Myometrial cell (primary cell): ENCODE measurements at places on chromosomes 7 and 10. TPM values are rescaled to one million over a fixed set of nuclear protein-coding genes. Genes with fewer than 3 reads are reported as not detected.

IL6 gene
- 0.53 and 9.5 TPM in 2 replicates for total RNA-seq

LHFPL3 gene
- not detected in 2 replicates for total RNA-seq

NEUROD6 gene
- not detected in 2 replicates for total RNA-seq

AGR3 gene
- not detected in 2 replicates for total RNA-seq

DGKI gene
- total RNA-seq = 0.86 and 0.89 TPM in 2 replicates

OPN1SW gene
- not detected in 2 replicates for total RNA-seq

STAG3 gene
- total RNA-seq = 0.29 and 0.35 TPM in 2 replicates

TMEM236 gene
- total RNA-seq = not detected in 2 replicates

PKD1L1 gene
- total RNA-seq = 0.18 TPM in 1 of 2 replicates, not detected in the other

CFAP46 gene
- 0.53 and 0.86 TPM in 2 replicates for total RNA-seq

TCERG1L gene
- total RNA-seq = not detected in 2 replicates

C10orf53 gene
- total RNA-seq = not detected in 2 replicates

GRM3 gene
- not detected in 2 replicates for total RNA-seq

TFR2 gene
- 0.35 TPM in 1 of 2 replicates, not detected in the other for total RNA-seq

CDC14C gene
- not detected in 2 replicates for total RNA-seq

DPP6 gene
- total RNA-seq = under 0.01 TPM in 1 of 2 replicates, not detected in the other

SOSTDC1 gene
- 0.29 TPM in 1 of 2 replicates, not detected in the other for total RNA-seq

ZNF853 gene
- under 0.01 and 0.58 TPM in 2 replicates for total RNA-seq

PKD2L1 gene
- not detected in 2 replicates for total RNA-seq

FAM221A gene
- total RNA-seq = 0.58 TPM in 1 of 2 replicates, not detected in the other

PRXL2A gene
- 13.0 and 17.0 TPM in 2 replicates for total RNA-seq

PAPOLB gene
- under 0.01 TPM in 1 of 2 replicates, not detected in the other for total RNA-seq

SORBS1 gene
- total RNA-seq = 0.35 and 0.86 TPM in 2 replicates

NUPR2 gene
- not detected in 2 replicates for total RNA-seq
